AG08395 (cell line): ENCODE measurements at places on chromosomes 5 and 9.

- DNase-seq, result no peak
These were observed 23.2 kb downstream of the CDKN2A start for GRCh38 chr9:21970800-21971640.

DNA sequence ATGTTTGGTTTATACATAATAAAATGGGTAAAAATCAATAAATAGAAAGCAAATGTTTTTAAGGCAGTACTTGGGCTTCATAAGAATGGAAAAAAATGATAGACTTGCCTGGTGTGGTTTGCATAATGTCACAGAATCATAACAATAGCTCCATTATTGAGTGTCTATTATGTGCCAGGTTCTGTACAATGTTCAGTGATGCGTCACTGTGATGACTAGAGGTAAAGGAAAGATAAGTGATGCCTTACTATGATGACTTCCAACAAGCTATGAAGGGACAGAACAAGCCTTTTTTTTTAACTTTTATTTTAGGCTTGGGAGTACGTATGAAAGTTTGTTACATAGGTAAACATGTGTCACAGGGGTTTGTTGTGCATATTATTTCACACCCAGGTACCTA lies 128.8 kb downstream of the TMC1 start:
- no peak for DNase-seq

- DNase-seq, result no peak
These were observed 38.6 kb downstream of the ZNF366 start for GRCh38 chr5:72468606-72469005.

GRCh38 chr5:92519811-92520632 lies 1061.0 kb downstream of the NR2F1-AS1 start:
- DNase-seq, result no peak

GRCh38 chr5:141941307-141941706 lies 16.7 kb downstream of the PCDH12 start:
- peak; percentile 69 for DNase-seq

- peak; percentile 88 for DNase-seq
These were observed 52.6 kb downstream of the TENT4A start for GRCh38 chr5:6765612-6766525.

DNA sequence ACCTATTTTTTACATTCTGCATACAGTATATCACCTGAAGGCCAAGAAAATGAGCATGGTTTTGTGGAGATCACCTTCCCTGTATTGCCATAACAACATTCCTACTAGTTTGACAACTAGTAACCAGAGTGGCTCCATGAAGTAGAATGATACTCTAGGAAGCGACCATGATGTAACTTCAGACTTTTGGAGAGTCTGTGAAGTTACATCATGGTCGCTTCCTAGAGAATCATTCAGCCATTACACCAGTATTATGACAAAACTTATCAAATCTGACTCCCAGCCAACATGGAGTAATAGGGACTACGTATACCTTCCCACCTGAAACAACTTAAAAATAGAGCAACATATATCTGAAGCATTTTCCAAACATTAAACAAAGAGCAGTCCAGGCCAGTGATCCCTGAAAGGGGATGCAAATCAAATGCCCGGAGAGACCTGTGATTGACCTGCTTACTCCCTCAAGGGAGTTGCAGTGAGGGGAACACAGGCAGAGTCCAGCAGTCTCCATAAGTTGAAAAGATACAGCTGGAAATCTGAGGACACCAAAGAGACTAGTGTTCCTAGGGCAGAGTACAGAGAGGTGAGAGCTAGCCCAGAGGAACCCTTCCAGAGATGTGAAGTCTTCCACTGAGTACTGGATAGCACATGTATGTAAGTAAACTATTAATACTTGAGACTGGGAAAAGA lies 7.8 kb downstream of the ECM2 start:
- no peak for DNase-seq
